Coronary artery (tissue), 2 donors: ENCODE measurements at places on chromosomes 12 and 14.

DNA sequence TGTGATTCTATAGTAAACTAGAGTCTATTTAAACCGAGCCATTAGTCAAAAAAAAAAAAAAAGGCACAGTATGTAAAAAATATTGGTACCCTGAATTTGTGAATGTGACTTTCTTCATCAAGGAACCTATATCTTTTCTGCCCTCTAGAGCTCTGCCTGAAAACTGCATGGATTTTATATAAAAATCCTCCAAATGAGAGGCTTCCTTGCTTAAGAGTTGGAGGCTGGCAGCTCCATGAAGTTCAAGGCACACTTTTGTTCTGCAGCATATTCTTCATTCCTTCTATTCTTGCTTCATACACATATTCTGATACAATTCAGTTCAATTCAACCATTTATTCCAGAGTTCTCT, 23.1 kb upstream of the NKX2-8 start:
- no peak for DNase-seq

DNA sequence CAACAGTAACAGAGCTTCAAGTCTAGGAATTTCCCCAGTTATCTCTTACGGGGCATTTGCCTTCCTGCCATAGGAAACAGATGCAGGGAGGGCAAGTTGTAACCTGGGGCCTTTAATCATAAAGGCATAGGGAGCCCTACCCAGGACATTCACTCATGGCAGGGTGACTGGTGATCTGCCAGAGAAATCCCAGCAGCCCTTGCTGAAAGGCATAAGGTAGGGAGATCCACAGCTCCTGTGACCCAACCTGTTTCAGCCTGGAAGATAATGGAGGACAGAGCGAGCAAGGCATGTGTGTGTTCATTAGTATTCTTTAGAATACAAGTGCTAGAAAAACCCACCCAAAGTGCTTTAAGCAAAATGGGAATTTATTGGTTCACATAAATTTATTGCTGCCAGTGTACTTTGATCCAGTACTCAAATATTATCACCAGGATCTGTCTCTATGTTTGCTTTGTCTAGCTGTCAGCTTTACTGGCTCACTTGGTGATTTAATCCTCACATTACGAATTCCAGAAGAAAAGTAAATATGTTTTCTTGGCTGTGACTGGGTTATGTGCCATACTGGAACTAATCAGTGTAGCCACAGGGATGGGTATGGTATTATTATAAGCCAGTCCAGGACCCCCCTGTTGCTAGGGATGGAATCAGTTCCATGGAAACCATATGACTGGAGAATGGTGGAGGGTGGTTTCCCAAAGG, 21.1 kb upstream of the AKAP6 start:
- DNase-seq, result no peak

DNA sequence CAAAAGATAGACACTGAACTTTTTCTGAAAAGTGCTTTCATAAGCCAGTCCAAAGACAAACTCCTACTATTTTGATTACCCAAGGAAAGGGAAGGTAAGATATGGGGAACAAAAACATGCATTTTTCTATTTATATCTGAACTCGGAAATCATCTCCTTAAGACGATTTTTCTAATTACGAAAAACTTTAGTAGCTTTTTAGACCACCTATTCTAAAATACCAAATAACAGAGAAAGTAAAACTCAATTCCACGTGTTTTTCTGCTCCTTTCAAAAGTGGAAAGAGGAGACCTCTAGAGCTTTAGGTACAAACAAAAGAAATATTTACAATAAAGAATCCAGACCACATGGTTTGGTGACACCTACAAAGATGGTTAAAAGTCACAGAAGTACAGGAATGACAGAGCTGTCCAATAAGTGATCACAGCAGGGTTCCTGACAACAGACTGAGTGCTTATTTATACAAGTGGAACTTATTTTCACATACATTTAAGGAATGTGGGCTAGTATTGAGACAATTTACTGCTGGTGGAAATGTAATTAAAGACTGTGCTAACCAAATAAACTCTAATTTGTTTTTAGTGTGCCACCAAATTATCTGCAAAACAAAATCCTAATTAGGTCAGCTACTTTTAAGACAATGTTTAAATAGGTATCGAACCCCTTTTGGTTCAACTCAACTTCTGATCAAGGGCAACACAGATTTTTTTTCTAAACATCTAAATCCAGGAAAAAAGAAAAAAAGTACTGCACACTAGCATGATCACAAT, 2.4 kb downstream of the LRIG3 start:
- DNase-seq, result no peak

DNA sequence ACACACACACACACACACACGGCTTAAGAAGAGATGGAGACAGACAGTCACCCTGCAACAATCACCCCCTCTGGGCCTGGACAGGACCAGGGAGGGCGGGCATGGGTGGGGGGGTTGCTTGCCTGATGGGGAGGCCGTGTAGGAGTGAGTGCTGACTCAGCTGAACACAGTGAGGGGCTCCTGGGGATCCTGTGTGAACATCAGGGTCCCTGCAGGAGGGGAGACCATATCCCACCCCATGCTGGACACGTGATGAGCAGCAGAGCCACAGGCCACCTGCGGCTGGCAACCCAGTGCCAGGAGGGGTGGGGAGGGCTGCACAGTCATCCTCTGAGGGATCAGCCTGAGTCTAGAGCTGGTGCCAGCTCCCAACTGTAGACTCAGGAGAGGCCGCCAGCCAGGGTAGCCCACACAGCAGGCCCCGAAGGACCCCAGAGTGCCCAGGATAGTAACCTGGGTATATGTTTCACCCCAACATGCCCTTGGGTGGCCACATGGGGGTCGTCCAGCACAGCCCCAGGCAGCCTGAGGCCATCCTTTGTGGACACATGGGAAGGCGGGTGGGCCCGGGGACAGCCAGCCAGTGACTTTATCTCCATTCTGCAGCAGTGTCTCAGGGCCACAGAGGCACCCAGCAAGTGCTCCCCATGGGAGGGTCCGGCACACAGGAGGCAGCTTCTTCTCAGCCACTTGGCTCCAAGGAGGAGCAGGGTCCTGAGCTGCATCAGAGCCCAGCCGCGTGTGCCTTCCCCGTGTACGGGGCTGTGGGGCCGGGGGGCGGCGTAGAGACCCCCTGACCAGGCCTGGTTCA, 73.7 kb upstream of the SFSWAP start:
- no peak for DNase-seq

DNA sequence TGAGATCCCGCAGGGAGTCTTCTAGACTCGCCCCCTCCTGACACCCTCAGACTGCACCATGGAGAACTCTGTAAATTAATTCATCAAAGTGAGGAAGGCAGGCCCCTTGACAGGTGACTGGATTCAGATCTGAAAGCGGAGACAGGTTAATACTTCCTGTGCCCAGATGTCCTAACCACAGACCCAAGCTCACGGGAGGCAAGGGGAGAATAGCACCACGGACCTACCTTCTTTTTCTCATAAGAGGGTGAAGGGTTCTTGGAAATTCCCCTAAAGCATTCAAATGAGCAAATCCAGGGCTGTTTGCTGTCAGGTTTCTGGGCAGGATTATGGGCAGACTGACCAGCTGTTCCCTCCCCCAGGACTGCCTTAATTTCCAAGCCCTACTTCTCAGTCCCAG, 170.0 kb downstream of the ZFP36L1 start:
- DNase-seq, result no peak

DNA sequence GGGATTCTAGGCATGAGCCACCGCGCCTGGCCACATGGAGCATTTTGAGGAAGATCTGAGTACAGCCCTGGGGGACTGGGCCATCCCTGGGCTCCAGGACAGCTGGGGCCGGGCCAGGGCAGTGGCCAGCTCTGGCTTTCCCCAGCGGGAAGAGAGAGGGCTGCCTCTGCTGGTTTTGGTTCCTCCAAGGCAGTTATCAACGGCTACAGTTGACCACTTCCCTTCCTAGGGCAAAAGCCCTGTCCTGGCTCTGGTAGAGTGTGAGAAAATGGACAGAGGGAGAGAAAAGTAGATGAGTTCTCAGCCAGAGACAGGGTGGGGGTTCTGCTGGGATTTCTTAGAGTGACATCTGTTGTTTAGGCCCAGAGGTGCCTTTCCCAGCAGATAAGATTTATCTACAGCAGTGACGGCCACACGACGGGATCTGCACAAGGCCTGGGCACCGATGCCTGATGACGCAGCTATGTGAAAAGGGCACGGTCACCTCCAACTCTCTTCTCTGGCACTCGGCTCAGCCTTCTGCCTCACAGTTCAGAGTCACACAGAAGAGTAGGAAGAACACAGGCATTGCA, 5.5 kb upstream of the HVCN1 start:
- DNase-seq, result no peak

GRCh38 chr12:15599266-15600037, 189.7 kb downstream of the EPS8 start:
- no peak for DNase-seq

DNA sequence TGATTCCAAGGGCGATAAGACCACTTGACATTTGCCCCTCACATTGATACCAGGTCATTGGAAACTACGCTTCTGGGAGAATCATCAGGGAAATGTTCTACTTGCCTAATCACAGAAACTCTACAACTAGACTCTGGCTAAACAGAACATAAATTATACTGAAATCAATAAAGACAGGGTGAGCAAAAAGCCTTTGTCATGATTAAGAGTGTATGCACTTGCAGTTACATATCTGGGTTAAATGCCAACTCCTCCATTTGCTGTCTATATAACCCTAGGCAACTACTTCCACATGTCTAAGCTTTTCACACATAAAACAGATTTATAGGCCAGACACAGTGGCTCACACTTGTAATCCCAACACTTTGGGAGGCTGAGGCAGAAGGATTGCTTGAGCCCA, 125.7 kb downstream of the PHLDA1 start:
- DNase-seq, result no peak

- DNase-seq, result peak; percentile 99
Observed at GRCh38 chr12:89709157-89709994, 738 bp upstream of the ATP2B1 start.

GRCh38 chr14:50347521-50347920, 35.4 kb downstream of the DMAC2L start:
- no peak for DNase-seq

DNA sequence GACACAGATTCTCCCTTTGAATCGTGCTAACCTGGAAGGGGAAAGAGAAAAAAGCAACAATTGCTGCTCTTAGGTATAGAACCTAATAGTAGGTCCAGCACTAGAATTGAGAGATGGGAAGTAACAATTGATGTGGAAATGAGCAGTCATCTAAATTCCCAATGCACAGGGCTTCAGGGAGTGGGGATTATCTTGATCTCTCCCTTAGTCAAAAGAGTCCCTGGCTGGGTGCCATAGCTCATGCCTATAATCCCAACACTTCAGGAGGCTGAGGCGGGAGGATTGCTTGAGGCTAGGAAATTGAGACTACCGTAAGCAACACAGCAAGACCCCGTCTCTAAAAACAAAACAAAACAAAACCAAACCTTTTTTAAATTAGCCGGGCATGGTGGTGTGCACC, 4.0 kb downstream of the APOBEC1 start:
- no peak for DNase-seq

- no peak for DNase-seq
Observed at GRCh38 chr14:36452860-36453259, 67.2 kb downstream of the NKX2-1 start.

GRCh38 chr12:121669521-121669900, at the start of gene MORN3:
TSS of gene MORN3 (minus strand) at chr12:121669654. CDS start at chr12:121669483, 171 bp downstream.
- no peak for DNase-seq

- no peak for DNase-seq
Observed at GRCh38 chr14:50400461-50400860, 3.8 kb upstream of the CDKL1 start.

- no peak for DNase-seq
Observed at GRCh38 chr14:56501909-56502530, 77.6 kb upstream of the TMEM260 start.
